ENCODE measurements at places on chromosomes 1 and 21.
A peak's percentile ranks its signal among the peaks of the same experiment; 100 is the strongest.

DNA sequence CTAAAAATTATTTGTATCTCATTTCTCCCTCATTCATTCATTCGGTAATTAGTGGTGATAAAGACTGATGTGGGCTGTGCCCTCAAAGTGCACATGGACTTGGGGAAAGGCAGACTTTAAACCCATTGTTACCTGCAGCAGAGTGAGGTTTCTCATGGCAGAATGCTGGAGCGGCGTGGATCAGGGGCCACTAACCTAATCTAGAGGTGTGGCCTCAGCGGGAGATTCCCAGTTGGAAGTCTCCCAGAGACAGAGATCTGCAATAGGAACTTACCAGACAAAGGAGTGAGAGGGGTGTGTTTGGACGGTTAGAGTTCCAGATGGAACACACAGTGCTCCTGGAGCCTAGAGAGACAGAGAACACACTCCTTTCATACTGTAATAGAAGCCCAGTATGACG, 73.5 kb downstream of the VPS26C start:
- no peaks in the 10 kb centered on the region for H3K4me1 ChIP-seq
- no peak overlapping the region for H3K4me3 ChIP-seq
- no peaks in the 10 kb centered on the region for H3K27me3 ChIP-seq
- peaks cover 31% of the 10 kb centered on the region for H3K36me3 ChIP-seq
- H3K27ac ChIP-seq: no peak overlapping the region

- H3K4me3 ChIP-seq: no peak overlapping the region
- no peaks in the 10 kb centered on the region for H3K36me3 ChIP-seq
- no peak for DNase-seq
- H3K27me3 ChIP-seq: no peaks in the 10 kb centered on the region
Measured at GRCh38 chr21:44496564-44497550, 41.5 kb downstream of the LRRC3 start.

- no peaks in the 10 kb centered on the region for H3K36me3 ChIP-seq
- peak overlapping the region; percentile 16 for H3K27ac ChIP-seq
Measured at GRCh38 chr1:41902159-41902577, 16.6 kb downstream of the HIVEP3 start.

DNA sequence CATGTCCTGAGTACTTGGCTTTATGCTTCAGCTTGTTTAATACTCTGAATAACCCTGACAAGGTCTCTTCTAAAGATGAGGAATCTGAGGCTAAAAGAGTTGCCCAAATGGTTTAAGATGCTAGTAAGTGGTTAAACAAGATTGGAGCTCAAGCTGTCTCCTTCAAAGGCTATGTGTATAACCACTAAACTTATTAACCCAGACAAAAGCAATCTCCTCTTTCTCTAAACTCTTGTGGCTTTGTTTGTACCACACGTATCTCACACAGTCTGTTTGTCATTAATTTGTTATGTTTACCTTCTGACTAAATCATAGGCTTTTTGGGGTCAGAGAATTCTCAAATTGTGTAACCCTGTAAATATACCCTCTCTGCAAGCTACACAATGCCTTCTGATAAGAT, 89.9 kb downstream of the HMCN1 start:
- no peaks in the 10 kb centered on the region for H3K27me3 ChIP-seq
- H3K4me1 ChIP-seq: no peaks in the 10 kb centered on the region
- H3K27ac ChIP-seq: no peak overlapping the region
- H3K36me3 ChIP-seq: no peaks in the 10 kb centered on the region
